ENCODE measurements at places on chromosomes 13 and 19. TPM values are rescaled to one million over a fixed set of nuclear protein-coding genes. Genes with fewer than 3 reads are reported as not detected.

DNA sequence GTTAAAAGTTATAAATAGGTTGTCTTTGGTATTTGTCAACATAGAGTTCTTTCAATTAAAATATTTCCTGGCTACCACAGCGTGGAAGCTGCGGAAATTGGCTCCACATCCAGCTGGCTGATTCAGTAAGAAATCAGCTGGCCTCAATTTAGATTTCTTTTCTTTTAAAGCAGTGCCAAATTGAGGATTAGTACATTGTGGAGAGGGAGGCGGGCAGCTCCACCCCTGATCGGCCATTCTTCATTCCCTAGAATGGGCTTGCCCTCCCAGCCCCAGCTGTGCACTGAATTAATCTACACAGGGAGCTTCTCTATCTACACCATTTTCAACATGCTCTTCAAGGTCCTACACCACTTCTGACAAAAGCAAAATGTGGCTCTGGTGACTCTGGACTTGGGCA is 624.8 kb downstream of the DACH1 start:
- no peak for DNase-seq

- no peak for DNase-seq
These were observed at the start of gene CD79A for GRCh38 chr19:41876847-41877832. Gene CD79A (plus strand): TSS chr19:41877279. CDS start chr19:41877305, 26 bp downstream.

GRCh38 chr19:18086590-18087138 is at the start of gene IL12RB1:
Gene IL12RB1 (minus strand): TSS chr19:18086934. CDS start chr19:18086823, 111 bp downstream.
- DNase-seq: no peak

GRCh38 chr13:49368688-49369087 is 75.2 kb downstream of the CAB39L start:
- no peak for DNase-seq

DNA sequence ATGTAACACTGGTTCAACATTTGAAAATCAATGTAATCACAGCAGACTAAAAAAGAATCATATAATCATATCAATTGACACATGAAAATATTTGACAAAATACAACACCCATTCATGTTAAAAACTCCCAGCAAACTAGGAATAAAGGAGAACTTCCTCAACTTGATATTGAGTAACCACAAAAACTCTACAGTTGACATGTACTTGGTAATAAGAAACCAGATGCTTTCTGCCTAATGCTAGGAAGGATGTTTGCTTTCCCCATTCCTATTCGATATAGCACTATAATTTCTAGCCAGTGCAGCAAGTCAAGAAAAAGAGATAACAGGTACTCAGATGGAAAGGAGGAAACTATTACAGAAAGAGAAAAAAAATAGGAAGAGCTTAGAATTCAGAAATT is 26.9 kb downstream of the UFM1 start:
- DNase-seq: no peak

- DNase-seq: no peak
These were observed 562.1 kb downstream of the DACH1 start for GRCh38 chr13:71304861-71305260.

- DNase-seq: peak; percentile 42
These were observed 31.2 kb downstream of the KEAP1 start for GRCh38 chr19:10471909-10472308.

DNA sequence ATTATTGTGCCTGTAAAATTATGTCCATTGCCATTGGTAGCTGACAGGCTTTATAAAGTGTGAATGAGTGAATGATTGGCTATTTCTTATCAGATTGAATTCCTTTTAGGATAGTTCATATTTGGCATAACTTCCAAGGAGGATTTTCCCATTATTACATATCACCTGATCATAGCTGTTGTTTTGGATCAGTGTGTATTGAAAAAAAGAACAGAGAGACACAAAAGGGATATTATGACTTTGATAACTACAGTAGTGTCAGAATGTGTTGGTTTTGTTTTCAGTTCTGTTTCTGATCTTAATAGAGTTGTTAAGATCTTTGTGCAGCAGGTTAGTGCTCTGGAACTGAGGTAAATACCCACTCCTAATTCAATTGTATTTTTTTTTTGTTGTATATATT is 103.8 kb downstream of the LRCH1 start:
- DNase-seq: no peak

DNA sequence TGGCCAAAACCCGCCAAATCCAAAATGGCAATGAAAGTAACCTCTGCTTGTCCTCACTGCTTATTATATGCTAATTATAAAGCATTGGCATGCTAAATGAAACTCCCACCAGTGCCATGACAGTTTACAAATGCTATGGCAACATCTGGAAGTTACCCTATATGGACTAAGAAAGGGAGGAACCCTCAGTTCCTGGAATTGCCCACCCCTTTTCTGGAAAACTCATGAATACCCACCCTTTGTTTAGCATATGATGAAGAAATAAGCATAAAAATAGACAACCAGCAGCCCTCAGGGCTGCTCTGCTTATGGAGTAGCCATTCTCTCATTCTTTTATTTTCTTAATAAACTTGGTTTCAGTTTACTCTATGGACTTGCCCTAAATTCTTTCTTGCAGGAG is 269.8 kb downstream of the OLFM4 start:
- DNase-seq: no peak

SYT5 gene
- total RNA-seq: not detected

KLK14 gene
- not detected for total RNA-seq

PSG6 gene
- total RNA-seq: not detected

FOXA3 gene
- total RNA-seq: 0.52 TPM

CILP2 gene
- 0.60 TPM for total RNA-seq

Data from renal cortical epithelial cell (primary cell).